ENCODE measurements at places on chromosomes 2 and 18. TPM values are rescaled to one million over a fixed set of nuclear protein-coding genes. Genes with fewer than 3 reads are reported as not detected.

Gene RGPD8
- total RNA-seq = 15.8 TPM

Gene PAX8
- total RNA-seq = 1.6 TPM

Gene ACTR2
- total RNA-seq = 295 TPM

Gene NDC80
- total RNA-seq = 42.6 TPM

Gene CDH7
- total RNA-seq = not detected

Gene TBC1D8
- 1.1 TPM for total RNA-seq

- H3K4me1 ChIP-seq = no peaks in the 10 kb centered on the region
- no peaks in the 10 kb centered on the region for H3K36me3 ChIP-seq
- H3K4me3 ChIP-seq = no peak overlapping the region
Measured at GRCh38 chr2:218832081-218832480, 478 bp upstream of the PRKAG3 start.

DNA sequence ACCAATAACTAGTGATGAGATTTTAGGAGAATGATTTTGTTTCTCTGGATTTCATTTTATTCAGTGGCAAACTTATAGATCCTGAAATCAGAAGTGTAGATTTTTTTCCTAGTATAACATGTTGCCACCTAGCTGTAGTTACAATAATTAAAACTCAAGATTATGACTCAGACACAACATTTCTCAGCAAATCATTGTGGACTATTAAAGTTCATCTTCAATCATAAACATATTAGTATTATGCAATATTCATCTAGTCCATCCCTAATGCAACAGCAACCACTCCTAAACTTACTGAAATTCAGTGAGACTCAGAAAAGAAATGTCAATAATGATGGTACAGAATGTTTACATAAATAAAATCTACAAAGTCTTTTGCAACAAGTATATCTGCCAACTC is 51.3 kb downstream of the USP34 start:
- no peak overlapping the region for H3K4me3 ChIP-seq
- no peaks in the 10 kb centered on the region for H3K27me3 ChIP-seq
- H3K36me3 ChIP-seq = peaks cover 5% of the 10 kb centered on the region
- DNase-seq = no peak
- peaks cover 39% of the 10 kb centered on the region for H3K4me1 ChIP-seq
- no peak overlapping the region for H3K27ac ChIP-seq

- H3K27ac ChIP-seq = no peak overlapping the region
- no peak overlapping the region for H3K4me3 ChIP-seq
- no peaks in the 10 kb centered on the region for H3K36me3 ChIP-seq
- no peaks in the 10 kb centered on the region for H3K27me3 ChIP-seq
- no peaks in the 10 kb centered on the region for H3K4me1 ChIP-seq
- no peak for DNase-seq
Measured at GRCh38 chr18:43681661-43682060, 404.4 kb upstream of the SYT4 start.

- no peaks in the 10 kb centered on the region for H3K36me3 ChIP-seq
- H3K27me3 ChIP-seq = no peaks in the 10 kb centered on the region
- DNase-seq = no peak
- H3K4me3 ChIP-seq = no peak overlapping the region
Measured at GRCh38 chr2:41206004-41206403, 754.1 kb upstream of the SLC8A1 start.

DNA sequence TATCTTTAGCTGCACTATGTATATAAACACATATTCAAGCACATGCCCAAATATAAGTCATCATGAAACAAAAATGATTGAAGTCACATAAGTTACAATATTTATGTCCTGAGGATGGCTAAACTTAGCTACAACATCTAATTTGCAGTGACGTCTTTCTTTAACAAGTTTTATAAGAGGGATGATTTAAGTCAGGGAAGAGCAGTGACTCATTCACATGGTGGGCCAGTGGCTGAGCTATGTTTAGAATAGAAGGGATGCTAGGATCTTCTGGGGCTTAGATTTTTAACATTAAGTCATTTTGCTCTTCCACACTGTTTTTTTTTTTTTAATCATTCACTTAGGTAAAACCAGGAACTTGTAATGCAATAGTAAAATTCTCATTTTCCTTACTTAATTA is 22.3 kb downstream of the ADCYAP1 start:
- DNase-seq = no peak
- H3K27ac ChIP-seq = no peak overlapping the region
- no peaks in the 10 kb centered on the region for H3K4me1 ChIP-seq
- H3K36me3 ChIP-seq = no peaks in the 10 kb centered on the region
- H3K4me3 ChIP-seq = no peak overlapping the region

DNA sequence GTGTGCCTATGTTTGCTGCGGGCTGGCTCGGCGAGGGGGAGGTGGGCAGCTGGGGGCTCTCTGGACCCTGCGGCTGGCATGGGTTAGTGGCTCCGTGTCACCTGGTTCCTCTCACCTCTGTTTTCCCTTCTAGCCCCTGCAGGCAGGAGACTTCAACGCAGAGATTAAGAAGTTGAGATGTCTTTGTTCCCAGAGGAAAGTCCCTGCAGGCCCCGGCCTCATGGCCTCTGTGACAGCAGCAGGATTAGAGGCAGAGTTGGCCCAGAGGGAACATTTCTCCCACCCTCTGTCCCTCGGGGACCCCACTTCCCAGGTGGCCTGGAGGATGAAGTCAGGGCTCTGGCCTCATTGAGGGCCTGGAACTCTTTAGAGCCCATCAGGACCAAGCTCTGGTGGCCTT is 56.5 kb downstream of the HPCAL1 start:
- peaks cover 8% of the 10 kb centered on the region for H3K4me1 ChIP-seq
- no peaks in the 10 kb centered on the region for H3K27me3 ChIP-seq
- peaks cover 1% of the 10 kb centered on the region for H3K36me3 ChIP-seq
- no peak overlapping the region for H3K27ac ChIP-seq

DNA sequence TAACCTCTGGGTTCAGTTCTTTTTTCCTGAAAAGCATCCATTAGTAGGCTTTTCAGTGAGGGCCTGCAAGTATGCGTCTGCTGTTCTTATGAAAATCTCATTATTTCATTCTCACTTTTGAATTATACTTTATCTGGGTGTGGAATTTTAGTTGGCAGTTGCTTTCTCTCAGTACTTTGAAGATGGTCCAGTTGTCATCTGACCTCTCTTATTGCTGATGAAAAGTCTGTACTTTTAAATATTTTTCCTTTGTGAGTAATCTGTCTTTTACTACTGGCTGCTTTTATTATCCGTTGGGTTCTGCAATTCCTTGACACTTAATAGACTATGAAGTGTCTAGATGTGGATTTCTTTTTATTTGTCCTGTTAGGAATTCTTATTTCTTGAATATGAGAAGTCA is 307.8 kb downstream of the CYP26B1 start:
- H3K27me3 ChIP-seq = peaks cover 2% of the 10 kb centered on the region
- no peaks in the 10 kb centered on the region for H3K36me3 ChIP-seq
- DNase-seq = no peak
- H3K4me1 ChIP-seq = no peaks in the 10 kb centered on the region
- no peak overlapping the region for H3K27ac ChIP-seq
- no peak overlapping the region for H3K4me3 ChIP-seq

GRCh38 chr2:11343368-11343649 is 1.1 kb downstream of the ROCK2 start:
- H3K4me1 ChIP-seq = peaks cover 38% of the 10 kb centered on the region
- H3K4me3 ChIP-seq = peak overlapping the region; percentile 99
- H3K27me3 ChIP-seq = peaks cover 9% of the 10 kb centered on the region
- H3K36me3 ChIP-seq = peaks cover 6% of the 10 kb centered on the region
- peak overlapping the region; percentile 95 for H3K27ac ChIP-seq
- no peak for DNase-seq

DNA sequence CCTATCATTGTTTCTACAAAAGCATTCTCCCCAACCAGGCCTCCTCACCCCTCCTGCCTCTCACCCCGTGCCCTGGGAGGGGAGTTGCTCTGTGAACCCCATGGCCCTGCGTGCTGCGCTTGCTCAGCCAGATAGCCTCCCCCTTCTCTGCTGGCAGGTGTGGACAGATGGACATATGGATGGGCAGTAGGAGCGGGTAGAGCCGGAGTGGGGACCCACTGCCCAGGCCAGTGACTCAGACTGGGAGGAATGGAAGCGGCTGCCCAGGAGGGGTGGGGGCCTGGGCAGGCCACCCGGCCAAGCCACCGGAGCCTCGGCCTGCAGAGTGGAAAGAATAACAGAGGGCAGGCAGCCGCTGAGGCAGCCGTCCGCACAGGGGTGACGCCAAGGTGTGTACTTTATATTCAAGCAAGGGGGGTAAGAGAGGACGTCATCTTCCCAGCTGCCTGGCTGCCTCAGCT is 8.7 kb downstream of the CYP26B1 start:
- no peak for DNase-seq
- H3K4me1 ChIP-seq = no peaks in the 10 kb centered on the region
- no peaks in the 10 kb centered on the region for H3K36me3 ChIP-seq
- no peak overlapping the region for H3K27ac ChIP-seq
- H3K4me3 ChIP-seq = no peak overlapping the region

GRCh38 chr2:28366496-28367282 is 26.0 kb upstream of the FOSL2 start:
- H3K27me3 ChIP-seq = peaks cover 7% of the 10 kb centered on the region
- peaks cover 4% of the 10 kb centered on the region for H3K36me3 ChIP-seq
- H3K4me1 ChIP-seq = peaks cover 52% of the 10 kb centered on the region
- peak; percentile 56 for DNase-seq
- peak overlapping the region; percentile 54 for H3K4me3 ChIP-seq
- H3K27ac ChIP-seq = peak overlapping the region; percentile 89

DNA sequence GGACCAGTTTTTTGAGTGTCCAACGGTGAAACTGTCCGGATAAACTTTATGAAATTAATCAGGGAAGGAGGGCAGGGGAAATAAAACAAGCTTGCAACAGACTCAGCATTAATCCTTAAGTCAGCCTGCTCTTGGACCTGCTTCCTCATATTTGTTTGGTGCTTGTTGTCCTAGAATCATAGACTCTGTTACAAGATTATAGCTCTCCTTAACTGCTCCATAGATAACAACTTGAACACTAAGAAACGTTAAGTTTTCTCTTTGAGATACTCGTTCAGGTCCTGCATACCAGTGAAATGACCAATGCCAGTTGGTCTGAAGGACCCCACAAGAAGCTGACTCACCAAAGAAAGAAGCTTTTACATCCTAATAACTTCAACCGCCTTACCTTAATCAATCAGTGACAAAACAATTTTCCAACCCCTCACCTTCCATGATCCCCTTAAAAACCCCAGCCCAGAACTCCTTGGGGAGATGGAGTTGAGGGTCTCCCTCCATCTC is 493.2 kb downstream of the PID1 start:
- H3K27ac ChIP-seq = no peak overlapping the region
- H3K27me3 ChIP-seq = no peaks in the 10 kb centered on the region
- no peaks in the 10 kb centered on the region for H3K36me3 ChIP-seq
- H3K4me1 ChIP-seq = no peaks in the 10 kb centered on the region
- no peak overlapping the region for H3K4me3 ChIP-seq

DNA sequence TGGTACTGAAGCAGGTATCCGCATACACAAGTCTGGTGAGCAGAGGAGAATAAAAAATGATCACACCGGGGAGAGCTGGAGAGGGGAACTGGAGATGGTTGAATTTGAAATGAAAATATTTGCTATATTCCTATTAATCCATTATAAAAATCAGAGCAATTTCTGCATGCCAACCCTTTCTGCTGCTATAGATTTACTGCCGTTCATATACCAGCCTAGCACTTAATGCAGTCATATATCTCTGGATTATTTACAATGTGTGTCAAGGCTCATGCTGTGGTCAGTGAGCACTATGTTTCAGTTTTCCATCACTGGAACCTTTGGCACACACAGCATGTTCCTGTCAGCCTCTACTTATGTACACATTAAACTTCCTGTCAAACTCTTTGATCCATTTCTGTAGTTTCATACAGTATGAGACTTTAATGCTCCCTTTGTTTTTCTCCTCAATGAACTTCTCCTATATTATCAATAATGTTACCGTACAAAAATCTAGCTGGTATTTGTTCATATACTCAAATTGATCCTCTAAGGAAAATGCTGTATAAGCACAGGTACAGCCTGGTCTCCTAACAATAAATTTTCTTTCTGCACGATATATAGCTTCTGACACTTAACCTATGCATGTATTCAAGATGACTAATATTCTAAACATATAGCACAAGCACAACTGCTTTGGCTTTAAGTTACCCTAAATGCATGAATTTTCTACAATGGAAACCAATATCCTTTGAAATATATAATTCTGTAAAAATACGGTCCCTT is 36.7 kb downstream of the FANCL start:
- no peaks in the 10 kb centered on the region for H3K4me1 ChIP-seq
- H3K36me3 ChIP-seq = peaks cover 3% of the 10 kb centered on the region
- DNase-seq = no peak
- H3K27me3 ChIP-seq = no peaks in the 10 kb centered on the region

Measured in activated T-helper 1 cell treated with anti-CD3 and anti-CD28 coated beads, Interleukin-12 subunit alpha, Interleukin-12 subunit beta, Interleukin-2, Interleukin-4 antibody, amounts not matched to agents 30 ng/mL and 10 ng/mL and 1 ng/mL, durations not matched to agents 14 hours and 24 hours and 36 hours (primary cell).